ENCODE measurements at places on chromosomes 2 and 18.

GRCh38 chr2:237615631-237616249, 11.6 kb upstream of the LRRFIP1 start:
- no peak for DNase-seq

DNA sequence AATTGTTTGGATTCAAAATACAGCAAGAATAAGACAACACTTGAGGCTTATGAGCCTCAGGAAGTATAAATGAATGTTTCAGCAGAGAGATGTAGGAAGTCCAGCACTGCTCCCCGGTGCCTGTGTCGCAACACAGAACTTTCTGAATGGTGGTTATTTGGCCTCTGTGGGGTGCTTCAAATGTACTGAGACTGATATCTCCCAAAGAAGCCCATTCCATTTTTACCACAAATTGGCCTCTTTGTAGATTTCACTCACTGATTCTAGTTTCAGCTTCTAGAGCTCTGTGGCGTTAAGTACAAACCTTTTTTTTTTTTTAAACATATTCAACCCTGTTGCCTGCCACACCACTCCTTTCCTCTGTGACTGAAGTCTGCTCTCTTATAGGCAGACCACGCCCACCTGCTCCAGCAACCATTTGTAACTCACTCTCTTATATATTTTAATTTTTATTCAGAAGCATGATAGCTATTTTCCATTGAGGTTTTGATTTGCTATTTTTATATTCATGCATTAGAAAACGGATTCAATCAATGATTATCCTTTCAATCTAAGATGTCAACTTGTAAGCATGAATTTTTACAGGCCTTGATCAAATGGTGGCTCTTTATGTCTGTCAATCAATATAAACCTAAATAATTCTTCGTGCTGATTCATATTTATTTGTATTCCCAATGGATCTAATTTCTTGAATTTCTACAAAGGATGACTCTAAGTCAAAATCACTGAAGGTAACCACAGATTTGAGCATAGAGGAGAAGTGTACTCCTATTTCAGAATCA, 277.1 kb upstream of the CCDC68 start:
- DNase-seq: no peak

- peak; percentile 35 for DNase-seq
These were observed 80.6 kb upstream of the DOCK10 start for GRCh38 chr2:225122583-225123486.

- no peak for DNase-seq
These were observed 1249.6 kb upstream of the FAM98A start for GRCh38 chr2:34848691-34849090.

GRCh38 chr2:121897335-121897970, 142.0 kb downstream of the TSN start:
- DNase-seq: peak; percentile 34

GRCh38 chr2:85987266-85988174, 98.7 kb upstream of the ST3GAL5 start:
- no peak for DNase-seq

DNA sequence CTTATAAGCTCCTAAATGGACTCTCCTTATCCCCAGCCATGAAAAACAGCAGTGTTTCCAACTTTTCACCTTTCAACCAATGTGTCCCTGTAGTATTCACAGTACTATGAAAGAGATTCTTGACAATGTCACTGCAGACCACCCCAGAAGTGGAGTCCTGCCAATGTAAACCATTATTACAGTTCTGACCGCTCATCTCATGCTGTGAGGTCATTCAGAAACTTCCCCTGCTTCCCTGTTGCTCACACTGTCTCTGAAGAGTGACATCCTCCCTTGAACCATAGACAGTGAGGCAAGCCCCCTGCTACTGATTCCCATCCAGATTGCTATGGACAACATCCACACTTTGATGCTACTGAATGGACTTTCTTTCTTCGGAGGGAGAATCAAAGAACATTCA, 1523.7 kb upstream of the ACVR2A start:
- no peak for DNase-seq

- no peak for DNase-seq
These were observed 15.1 kb downstream of the LOXHD1 start for GRCh38 chr18:46641917-46642316.

GRCh38 chr2:61924895-61925663, 19.6 kb downstream of the COMMD1 start:
- DNase-seq: no peak

DNA sequence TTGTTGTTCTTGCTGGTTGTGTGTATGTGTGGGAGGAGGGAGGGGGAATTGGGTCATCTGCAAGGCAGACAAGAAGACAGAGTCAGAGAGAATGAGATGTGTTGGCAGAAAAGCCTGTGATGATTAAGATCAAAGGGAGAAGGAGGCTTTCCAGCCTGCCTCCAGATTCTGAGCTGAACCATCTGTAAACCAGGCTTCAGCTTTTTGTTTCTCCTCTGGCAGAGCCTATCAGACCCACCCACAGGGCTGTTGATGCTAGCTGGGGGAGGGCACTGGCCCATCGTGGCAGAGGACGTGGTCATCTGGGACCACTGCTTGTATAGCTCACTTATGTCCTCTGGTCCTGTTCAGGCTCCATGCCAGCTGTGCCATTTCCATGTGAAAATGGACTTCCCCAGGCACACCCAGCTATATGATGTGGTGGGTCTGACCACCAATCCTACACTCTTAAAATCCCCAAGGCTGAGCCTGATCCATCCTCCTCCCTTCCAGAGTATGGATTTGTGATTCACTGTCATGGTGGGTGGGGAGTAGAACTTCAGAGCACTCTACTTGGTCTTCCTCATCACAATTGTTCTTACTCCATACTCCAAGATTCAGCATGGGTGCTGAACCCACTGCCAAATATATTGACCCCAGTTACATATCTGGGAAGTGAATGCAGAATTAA, 27.8 kb upstream of the COL6A3 start:
- peak; percentile 60 for DNase-seq

GRCh38 chr2:193810533-193810932, 1615.8 kb upstream of the TMEFF2 start:
- DNase-seq: no peak

DNA sequence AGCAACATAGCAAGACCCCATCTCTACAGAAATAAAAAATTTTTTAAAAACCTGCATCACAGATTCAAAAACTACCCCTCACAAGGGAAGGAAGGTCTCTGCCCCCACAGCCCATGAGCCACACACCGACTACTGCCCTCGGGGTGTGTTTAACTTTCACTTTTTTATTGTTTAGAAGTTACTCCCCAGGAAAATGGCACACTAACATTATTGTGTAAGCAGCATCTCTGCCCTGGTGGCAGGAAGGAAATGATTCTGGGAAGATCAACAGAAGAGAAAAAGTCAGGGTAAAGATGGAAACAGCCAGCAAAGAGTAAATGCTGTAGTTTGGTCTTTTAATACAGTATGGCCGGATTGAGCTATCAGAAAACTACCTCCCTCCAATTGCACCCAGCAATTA, 21.9 kb downstream of the TRABD2A start:
- no peak for DNase-seq

- DNase-seq: no peak
These were observed 30.1 kb upstream of the MARCO start for GRCh38 chr2:118911936-118912335.

DNA sequence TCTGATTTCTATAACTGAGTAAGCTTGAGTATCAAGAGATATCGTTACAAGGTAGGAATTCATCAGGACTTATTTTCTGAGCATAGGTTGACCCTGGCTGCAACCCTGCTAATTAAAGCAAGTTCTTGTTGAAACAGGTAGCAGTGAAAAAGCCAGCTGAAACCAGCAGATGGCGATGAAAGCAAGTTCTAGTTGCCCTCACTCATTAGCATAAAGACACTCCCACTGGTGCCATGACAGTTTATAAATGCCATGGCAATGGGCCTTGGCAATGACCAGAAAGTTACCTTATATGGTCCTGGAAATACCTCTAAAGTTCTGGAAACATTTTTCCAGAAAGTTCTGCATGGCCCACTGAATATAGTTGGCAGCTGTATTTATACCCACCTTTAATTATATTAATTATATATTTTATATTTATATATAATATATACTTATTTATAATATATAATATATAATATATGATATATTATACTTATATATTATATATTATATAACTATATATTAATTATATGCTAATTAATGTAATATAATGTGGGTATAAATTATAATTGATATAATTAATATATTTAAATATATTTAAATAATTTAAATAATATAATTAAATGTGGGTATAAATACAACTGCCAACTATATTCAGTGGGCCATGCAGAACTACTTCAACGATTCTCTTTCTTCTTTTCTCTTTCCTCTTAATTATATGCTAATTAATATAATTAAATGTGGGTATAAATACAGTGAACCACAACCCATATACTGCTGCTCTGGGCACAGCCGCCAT, 188.0 kb downstream of the CDH7 start:
- peak; percentile 1 for DNase-seq

- DNase-seq: no peak
These were observed 242.0 kb downstream of the HAUS1 start for GRCh38 chr18:46346213-46346612.

- no peak for DNase-seq
These were observed 96.1 kb downstream of the UGGT1 start for GRCh38 chr2:128187032-128187654.

- no peak for DNase-seq
These were observed 14.8 kb upstream of the SLC40A1 start for GRCh38 chr2:189595417-189595816.

DNA sequence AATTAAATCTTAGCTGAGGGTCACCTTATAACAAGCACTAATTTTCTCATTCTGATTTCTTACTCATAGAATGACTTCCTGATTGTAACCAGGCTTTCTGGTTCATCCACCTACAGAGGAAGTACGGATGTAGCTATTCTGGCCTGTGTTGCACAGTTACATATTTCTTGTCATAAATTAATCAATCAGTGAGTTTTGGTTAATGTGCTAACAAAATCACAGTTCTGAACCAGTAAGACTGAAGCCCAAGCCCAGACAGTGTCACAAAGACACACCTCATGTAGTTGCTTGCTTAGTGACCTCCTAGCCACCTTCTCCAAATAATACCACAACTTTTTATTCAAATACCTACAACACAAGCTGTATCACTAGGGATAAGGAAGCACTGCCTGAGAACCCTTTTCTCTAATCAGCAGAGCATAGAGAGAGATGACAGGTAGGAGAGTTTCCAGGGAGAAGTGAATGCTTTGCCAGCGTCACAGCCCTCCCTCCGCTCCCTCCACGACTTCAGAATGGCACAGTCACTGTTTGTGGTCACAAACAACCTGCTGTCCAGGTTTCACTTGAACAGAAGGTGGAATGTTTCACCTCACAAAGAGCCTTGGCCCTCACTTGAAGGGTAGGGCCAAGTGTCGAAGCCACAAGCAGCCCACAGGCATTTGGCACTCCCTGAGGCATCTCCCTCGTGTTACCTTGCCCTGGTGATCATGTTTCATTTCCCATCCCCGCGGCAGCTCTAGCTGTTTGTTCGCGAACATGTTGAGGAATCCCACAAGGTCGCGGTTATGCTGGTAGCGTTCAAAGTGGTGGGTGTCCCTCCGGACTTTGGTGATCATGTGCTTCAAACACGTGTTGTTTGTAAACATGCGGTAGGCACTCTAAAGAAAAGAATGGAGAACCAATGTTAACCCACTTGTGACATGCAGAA, 120.8 kb upstream of the STK17B start:
- DNase-seq: no peak

DNA sequence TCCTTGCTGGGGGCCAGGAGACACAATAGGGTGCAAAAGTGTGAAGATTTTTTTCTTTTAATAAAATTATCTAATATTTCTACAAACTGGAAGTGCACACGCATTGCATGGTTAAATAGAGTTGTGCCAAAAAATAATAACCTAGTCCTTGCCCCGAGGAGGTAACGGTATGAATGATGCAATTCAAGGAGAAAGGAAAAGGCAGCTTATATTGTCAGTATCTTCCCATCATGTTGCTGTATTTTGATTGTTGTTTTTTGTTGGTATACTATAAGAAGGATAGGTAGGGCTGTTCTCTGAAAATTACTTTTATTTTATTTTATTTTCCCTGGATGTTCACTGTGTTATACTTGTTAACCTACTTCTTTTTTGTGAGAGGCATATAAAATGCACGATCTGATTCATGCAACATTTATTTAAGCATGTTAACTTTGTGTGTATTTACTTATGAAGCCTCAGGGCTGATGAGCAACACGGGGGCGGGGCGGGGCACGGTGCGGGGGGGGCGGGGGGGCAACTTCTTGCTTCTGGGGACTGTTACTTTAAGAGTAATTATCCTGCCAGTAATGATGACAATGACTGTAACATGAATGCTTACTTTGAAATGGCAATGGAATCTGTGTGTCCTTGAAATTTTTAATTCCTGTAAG, 118.6 kb downstream of the AQP4 start:
- DNase-seq: no peak

DNA sequence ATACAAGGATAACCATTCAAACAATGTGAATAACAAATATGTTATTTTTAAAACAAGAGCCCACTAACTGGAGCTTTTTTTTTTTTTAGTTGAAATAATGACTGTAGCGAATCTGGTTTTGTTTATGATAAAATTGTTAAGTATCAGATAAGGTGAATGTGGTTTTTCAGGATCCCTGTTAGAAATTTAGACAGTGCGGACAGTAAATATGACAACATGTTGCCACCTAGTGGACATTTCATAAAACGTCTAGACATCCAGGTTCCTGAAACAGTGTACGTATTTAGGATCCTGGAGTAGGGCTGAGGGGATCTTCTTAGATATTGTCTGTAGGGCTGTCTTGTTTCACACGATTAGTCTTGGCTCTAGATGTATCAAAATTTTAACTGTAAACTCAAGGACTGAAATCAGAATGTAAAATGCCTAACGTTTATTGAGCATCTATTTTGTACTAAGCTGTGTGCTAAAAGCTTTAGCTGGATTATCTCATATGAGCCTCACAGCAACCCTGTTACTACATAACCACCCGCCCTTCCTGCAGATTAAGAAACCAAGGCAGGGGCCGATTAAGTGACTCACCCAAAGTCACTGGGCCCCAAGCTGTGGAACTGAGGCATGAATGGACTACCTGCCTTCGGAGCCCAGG, 23.9 kb upstream of the CCDC68 start:
- no peak for DNase-seq

GRCh38 chr2:228819701-228820100, 451.4 kb downstream of the PID1 start:
- DNase-seq: no peak

Measured in activated T-cell treated with anti-CD3 and anti-CD28 coated beads, Interleukin-2, amount 50 U/mL, for 72 hours (primary cell).